ENCODE measurements at places on chromosomes 2 and 18.

DNA sequence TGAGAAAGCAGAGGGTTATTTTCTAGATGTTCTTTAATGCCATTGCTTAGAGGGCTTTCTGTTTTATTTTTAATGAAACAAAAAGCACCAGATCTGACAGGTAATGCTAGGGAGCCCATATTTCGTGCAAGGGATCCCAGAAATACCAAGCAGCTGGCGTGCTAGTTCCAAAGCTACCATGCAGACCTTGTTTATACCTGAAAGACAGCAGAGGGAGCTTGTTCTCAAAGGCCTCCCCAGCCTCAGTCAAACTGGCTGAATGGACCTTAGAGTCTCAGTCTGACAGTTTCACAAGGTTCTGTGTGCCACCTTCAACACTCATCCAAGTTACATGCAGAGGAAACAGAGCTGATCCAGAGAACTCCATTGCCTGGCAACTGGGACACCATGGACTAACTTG, 48.6 kb downstream of the GALNT14 start:
- no peak for DNase-seq

DNA sequence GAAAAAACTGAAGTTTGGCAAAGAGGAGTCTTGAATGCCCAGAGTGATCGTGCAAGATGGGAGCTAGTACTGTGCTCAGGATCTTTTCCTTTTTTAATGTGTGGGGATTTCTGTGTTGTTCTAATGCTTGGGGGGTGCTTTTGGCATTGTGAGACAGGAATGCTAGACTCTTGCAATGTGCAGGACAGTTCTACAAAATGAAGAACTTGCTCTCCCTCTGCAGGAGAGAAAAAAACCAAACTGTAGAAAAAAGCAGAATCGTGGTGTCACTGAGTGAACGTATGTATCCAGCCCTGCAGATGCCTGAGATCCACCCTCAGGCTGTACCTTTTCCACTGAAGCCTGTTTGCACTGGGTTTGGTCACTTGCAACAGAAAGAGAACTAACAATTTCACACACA, 12.1 kb upstream of the TTC39C start:
- DNase-seq = no peak

DNA sequence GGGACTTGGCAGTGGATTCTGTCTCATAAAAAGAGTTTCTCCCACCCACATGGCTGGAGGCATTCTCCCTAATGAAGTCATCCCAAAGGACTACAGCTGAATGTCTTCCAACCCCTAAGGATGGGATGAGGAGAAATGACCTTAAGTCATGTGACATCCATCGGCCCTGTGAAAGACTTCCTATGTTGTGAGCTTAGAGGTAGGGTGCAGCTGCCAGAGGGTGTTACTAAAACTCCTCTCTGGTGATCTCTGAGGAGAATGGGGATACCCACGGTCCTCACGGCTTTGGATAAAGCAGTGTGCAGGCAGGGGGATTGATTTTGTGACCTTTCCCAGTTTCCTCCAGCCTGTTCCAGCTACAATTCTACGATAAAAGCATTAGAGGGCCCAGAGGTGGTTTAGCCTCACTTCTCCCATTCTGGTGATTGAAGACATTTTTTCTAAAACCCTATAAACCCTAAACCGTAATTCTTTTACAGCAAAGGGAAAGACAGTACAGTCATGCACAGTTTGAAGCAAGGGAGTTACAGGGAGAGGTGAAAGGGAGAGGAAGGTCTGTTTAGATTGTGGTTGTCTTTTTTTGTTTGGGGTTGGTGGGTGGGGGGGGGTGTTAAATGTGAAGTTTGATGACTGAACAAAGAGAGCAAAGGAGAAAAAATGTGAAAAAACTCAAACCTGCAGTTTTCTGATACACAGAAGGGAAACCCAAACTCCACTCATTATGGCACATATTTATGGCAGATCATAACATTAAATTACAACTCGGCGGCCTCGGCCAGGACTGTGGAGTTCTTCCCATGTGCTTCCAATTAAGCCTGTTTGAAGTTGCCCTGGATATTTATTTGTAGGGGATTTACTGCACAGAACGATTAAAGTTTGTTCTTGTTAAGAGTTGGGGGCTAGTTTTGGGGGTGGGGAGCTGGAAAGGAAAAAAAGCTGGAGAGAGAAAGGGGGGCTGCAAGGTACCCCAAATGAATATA, 26.6 kb upstream of the SLC14A2 start:
- no peak for DNase-seq

- no peak for DNase-seq
These were observed 165.8 kb upstream of the EPB41L3 start for GRCh38 chr18:5709476-5710095.

DNA sequence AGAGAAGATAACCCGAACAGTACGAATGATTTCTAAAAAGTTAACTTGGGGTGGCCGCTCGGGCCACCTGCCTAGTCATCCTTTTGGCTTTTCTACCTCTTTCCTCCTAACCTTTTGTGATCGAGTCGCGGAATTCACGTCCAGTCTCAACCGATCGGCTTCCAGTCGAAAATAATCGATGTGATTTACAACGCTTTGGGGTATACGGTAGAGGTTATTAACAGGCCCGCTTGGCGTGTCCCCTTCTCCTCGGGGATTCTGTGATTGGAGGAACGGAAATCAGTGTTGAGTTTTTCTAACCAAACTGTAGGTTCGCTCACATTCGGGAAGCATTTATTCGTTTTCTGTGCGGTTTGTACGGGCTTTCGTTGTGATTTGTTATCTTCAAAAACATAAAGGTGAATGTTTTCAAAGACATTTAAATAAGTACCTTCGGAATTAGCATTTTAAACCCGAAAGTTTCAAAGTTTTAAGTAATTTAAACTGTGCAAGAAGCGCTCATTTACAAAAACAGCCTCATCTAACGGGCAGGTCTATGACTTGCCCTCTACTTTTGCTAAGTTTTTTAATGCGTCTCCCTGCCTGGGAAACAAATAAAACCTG, 588 bp upstream of the FOXI3 start:
- no peak for DNase-seq

- no peak for DNase-seq
These were observed 57.7 kb downstream of the PRKCE start for GRCh38 chr2:45709137-45709536.

GRCh38 chr18:59231114-59231513, 11.2 kb downstream of the GRP start:
- DNase-seq = no peak

GRCh38 chr2:86366651-86367498, 29.4 kb upstream of the REEP1 start:
- no peak for DNase-seq

DNA sequence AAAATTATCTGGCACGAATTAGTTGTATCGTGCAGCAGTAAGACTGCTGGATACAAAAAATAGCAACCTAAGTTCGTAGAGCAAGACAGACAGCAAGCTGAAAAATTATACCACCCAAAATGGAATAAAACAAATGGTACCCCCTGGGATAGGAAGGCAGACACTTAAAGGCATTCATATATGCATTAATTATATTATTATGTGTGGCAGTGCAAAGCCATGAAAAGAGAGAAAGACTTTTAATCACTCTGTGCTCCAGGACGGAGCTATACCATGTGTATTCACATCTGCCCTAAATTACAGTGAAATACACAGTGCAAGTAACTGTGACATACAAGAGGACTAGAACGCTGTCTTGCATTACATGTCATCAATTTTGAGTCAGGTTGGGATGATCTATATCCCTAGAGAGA, 235.9 kb downstream of the GULP1 start:
- DNase-seq = no peak

GRCh38 chr2:73516033-73516432, 126.2 kb downstream of the NAT8 start:
- DNase-seq = no peak

DNA sequence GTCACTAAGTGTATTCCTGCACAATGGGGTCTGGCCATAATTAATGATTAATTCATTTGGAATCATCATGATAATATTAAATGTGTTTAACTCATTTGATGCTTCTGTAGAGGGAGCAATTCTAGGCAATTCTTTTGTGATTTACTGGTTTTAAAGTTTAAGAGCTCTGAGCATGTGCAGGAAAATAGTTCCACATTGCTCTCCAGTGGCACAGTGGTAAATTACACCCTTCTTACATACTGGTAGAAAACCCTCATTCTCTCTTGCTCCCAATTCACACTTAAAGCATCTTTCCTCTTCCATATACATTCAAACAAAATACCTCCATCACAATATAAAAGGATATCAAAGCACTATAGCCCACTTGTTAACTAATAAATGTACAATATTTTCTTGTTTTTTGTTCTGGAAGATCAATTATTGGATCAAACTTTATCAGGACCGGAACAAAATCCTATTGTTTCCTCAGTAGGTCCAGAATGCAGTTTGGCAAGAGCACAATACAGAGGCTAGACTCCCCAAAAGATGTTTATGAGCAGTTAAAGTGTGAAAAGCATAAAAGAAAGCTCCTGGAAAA, 844.3 kb downstream of the MBD2 start:
- DNase-seq = no peak

DNA sequence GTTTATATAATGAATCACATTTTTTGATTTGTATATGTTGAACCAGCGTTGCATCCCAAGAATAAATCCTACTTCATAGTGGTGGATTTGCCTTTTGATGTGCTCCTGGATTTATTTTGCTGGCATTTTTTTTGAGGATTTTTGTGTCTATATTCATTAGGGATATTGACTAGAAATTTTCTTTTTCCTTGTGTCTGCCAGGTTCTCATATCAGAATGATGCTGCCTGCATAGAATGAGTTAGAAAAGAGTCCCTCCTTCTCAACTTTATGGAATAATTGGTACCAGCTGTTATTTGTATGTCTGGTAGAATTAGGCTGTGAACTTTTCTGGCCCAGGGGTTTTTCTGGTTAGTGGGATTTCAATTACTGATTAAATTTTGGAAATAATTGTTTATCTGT, 457.4 kb upstream of the DSEL start:
- DNase-seq = no peak

GRCh38 chr2:189951791-189952535, 110.6 kb downstream of the MSTN start:
- no peak for DNase-seq

DNA sequence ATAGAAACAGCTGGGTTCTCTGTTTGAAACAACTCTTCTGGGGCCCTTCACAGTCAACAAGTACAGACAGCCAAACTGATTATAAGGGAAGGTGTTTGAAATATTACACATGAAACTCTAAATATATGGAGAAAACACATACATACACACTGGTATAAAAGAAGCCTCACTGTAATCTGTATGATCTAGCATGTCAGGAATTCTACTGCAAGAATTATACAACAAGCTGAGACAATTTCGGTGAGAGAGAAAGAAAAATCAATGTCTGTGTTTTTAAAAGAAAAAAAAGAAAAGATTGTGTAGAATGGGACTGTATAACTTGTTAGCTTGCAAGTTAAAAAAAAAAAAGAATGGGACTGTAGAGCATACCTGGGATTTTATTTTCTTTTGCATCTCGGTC, 26.3 kb downstream of the IRS1 start:
- no peak for DNase-seq

- DNase-seq = no peak
These were observed 114.6 kb downstream of the SETBP1 start for GRCh38 chr18:44795241-44795640.

Data from stimulated activated CD8-positive, alpha-beta memory T cell treated with anti-CD3 and anti-CD28 coated beads, Interleukin-15, amount 100 ng/mL, for 4 hours (primary cell).